ENCODE measurements at places on chromosomes 7 and 10.

- DNase-seq = no peak
These were observed 1.1 kb downstream of the AHR start for GRCh38 chr7:17299483-17299991.

- no peak for DNase-seq
These were observed 51.2 kb downstream of the ARL4A start for GRCh38 chr7:12738665-12739064.

GRCh38 chr7:129055861-129056464 lies 1.1 kb upstream of the TNPO3 start:
- no peak for DNase-seq

- DNase-seq = no peak
These were observed 32.4 kb downstream of the ANXA11 start for GRCh38 chr10:80172896-80173295.

GRCh38 chr7:24715661-24716479 lies 41.4 kb downstream of the GSDME start:
- no peak for DNase-seq

GRCh38 chr10:120262857-120263547 lies 194.0 kb upstream of the PLPP4 start:
- DNase-seq = no peak

- DNase-seq = no peak
These were observed 62.6 kb downstream of the GLI3 start for GRCh38 chr7:42174391-42174912.

DNA sequence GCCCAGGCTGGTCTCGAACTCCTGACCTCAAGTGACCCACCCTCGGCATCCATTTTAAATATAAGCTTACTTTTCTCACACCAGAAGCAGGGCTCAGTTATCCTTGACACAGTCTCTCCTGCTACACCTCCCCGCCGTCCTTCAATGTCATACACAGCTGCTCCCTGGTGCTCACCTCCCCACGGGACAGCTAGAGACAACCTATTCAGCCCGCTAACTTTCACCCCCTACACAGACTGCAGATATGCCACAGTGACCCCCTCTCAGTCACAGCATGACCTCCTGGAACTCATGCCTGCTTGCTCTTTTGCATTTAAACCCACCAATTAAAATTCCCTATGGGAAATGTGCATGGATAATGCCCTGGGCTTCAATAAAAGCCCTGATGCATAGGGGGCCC lies 44.2 kb upstream of the KCNMA1 start:
- DNase-seq = no peak

- DNase-seq = peak; percentile 19
These were observed 63.5 kb downstream of the GRK5 start for GRCh38 chr10:119270762-119271366.

DNA sequence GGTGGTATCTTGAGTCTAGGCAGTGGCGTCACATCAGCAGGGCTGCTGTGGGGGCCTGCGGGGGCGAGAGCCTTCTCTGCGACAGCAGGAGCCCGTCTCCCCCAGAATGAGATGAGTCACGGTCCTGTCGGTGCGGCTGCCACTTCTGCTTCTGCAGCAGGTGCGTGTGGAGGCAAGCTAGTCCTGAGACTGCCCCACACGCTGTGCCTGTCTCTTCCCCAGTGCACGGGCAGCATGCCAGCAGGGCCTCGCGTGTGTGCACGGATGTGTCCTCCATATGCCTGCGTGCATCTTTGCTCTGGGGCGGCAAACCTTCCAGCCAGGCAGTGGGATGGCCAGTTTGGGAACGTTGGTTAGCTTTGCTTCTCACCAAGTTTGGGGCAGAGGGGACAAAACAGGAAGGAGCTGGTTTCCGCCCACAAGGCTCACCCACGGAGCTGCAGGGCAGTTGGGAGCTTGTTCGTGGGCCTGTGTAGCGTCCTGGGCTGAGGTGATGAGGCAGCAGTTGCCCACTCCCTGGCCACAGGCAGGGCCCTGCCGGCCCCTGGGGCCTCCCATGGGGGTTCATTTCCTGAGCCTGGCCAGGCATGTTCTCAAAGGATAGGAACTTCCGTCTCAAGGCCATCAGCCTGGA lies 60.8 kb upstream of the PPIF start:
- DNase-seq = peak; percentile 49

DNA sequence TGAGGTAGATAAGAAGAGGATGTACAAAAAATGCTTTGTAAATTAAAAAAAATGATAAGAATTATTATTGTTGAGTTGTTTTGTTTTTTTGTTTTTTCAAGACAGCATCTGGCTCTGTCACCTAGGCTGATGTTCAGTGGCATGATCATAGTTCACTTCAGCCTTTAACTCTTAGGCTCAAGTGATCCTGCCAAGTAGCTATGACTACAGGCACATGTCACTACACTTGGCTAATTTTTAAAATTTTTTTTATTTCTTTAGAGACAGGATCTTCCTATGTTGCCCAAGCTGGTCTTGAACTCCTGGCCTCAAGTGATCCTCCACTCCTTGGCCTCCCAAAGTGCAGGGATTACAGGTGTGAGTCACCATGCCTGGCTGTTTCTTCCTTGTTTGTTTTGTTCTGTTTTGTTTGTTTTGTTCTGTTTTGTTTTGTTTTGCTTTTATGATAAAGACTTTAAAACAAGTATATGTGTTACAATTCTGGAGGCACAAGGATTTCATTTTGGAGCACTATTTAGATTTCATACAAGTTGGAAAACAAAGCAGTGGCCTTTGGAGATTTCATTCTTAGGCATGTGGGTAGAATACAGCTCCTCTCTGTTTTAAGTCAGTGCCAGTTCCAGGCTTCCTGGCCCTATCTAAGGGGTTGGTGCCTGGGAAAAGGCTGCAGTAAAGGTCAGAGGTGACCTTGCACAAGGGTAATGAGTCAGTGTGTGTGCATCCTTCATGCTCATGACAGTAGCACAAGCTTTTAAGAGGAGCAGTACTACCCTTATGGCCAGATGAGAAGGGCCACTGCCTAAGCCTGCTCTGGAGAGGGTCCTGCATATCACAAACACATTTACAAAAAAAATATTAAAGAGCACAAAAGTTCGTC lies 17.9 kb downstream of the FGFBP3 start:
- DNase-seq = no peak

GRCh38 chr10:100970076-100970913 lies 991 bp downstream of the SEMA4G start:
- DNase-seq = no peak

DNA sequence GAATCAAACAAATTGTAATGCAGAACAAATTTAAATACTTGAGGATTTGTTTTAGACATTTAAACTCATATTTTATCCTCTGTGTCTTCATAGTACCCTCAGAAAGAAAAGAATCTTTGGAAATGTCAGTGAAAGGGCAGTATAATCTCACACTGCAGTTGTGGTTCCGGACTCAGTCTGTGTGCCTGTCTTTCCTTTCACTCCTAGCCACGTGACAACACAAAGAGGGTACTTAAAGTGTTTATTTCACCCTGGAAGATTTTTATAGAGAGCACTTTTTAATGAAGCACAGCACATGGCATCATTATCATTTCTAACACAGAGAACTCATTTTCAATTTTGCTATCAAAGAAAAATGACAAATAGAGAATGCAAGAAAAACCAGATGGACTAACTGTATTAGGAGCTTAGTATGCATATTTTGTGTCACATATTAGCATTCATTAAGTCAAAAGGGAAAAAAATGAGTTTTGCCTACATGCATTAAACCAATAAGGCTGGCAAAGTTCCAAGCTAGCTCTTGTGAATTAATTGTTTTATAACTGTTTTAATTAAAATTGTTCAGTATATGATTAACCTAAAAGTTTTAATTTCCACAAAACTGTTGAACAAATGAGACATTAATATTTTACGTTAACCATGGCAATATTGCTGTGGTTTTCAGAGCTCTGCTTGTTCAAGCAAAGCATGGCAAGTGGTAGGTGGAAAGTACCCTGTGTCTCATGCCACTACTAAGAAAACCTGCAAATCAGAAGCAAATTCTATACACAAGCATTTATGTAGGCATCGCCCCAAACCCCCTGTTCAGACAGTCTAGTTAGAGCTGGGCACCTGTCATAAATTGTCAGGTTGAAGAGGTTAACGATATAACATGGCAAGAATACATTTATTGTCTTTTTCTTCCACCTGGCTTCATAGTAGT lies 65.9 kb downstream of the AUTS2 start:
- DNase-seq = no peak

GRCh38 chr7:28669330-28669729 lies 257.0 kb downstream of the CREB5 start:
- DNase-seq = no peak

DNA sequence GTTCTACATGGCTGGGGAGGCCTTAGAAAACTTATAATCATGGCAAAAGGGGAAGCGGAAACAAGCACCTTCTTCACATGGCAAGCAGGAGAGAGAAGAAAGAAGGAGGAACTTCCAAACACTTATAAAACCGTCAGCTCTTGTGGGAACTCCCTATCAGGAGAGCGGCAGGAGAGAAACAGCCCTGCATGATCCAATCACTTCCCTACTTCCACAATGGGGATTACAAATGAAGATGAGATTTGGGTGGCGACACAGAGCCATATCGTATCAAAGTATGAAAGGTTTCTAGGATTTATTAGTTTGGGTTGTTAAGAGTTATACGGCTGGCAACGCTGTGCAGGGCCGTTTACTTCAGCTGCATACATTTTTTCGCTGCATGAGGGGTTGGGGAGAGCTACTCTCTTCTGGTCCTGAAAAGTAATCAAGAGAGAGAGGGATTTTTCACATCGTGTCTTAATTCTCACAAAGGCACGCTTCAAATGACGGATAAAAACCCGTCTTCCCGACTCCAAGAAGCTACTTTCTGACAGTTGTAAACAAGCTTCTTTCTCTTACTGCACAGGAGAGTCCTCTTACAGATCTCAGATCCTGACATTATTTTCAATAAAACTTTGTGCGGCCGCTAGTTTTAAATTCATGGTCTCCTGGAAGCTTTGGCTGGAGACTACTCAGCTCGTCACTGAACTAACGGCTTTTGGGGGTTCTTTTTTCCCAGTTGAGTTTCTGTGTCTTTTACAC lies 751 bp upstream of the GTPBP10 start:
- DNase-seq = no peak

- DNase-seq = no peak
These were observed 243.8 kb downstream of the DYNC1I1 start for GRCh38 chr7:96016056-96016586.

DNA sequence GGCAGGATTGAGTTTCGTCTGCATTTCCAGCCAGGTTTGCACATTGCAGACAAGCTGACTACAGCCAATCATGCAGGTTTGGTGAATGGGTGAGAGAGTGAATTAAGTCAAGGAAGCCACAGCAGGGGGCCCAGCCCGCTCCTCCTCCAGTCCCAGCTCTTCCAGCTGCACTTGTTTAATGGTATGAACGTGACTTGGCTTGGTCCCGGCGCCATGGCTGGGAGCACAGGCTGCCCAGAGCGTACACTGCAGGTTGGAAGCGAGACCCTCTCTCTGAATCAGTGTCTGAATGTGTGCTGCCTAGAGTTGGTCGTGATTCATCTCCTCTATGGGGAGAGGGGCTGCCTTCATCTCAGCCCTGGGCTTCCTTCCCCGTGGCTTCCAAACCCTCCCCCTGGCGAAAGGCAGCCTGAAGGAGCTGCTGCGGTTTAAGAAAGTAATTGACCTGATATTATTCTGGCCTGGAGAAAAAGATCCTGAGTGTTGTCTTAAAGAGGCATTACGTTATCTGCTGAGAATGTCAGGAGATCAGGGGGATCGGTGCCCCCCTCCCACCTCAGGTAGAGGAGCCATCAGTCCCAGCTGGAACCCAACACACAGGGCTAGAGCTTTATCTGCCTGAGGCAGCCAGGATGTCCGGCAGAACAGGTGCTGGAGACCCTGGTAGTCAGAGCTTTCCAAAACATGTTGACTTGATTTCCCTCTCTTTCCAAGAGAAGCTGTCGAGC lies 132.1 kb downstream of the COL26A1 start:
- no peak for DNase-seq

GRCh38 chr10:45411607-45411940 lies 37.6 kb downstream of the ALOX5 start:
- no peak for DNase-seq

- DNase-seq = no peak
These were observed 8.4 kb upstream of the LYZL2 start for GRCh38 chr10:30637881-30638467.

DNA sequence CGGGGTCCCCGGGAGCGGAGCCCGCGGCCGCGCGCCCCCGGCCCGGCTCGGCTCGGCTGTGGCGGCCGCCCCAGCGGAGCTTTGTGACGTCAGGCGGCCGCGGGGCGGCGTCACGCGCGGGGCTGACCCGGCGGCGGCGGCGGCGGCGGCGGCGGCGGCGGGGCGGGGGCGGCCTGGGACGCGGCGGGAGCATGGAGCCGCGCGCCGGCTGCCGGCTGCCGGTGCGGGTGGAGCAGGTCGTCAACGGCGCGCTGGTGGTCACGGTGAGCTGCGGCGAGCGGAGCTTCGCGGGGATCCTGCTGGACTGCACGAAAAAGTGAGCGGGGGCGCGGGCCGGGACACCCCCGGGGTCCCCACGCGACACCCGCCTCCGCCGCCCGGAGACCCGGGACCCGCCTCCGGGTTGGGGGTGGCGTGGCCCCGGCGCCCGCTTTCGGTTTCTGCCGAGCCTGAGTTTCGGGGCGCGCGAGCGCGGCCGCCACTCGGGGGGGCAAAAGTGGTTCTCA lies at the start of gene PWWP2B:
TSS of gene PWWP2B (plus strand) at position 165 of the 506 bp plus-strand sequence. CDS start at position 192, 27 bp downstream.
- no peak for DNase-seq

DNA sequence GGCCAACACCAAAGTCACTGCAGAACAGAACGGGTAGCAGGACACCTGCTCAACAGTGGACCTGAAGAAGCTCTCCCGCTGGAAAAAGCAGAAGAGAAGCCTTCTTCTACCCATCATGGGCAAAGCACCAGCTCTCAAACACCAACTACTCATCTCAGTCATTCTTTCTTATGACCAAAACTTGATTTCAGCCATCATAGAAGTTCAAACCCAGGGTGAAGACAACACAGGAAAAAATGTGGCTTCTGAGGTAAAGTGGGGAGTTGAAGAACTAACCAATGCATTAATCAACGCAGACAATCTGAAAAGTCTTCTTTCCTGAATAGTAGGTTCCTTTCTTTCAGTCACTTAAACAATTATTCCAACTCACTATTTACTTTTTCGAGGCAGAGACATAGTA lies 83.3 kb downstream of the ELMO1 start:
- DNase-seq = no peak

- DNase-seq = no peak
These were observed 35.1 kb upstream of the COBL start for GRCh38 chr7:51351661-51352060.

GRCh38 chr10:26357203-26357602 lies 80.9 kb upstream of the APBB1IP start:
- DNase-seq = no peak
